ENCODE measurements at places on chromosomes 2 and 18.

DNA sequence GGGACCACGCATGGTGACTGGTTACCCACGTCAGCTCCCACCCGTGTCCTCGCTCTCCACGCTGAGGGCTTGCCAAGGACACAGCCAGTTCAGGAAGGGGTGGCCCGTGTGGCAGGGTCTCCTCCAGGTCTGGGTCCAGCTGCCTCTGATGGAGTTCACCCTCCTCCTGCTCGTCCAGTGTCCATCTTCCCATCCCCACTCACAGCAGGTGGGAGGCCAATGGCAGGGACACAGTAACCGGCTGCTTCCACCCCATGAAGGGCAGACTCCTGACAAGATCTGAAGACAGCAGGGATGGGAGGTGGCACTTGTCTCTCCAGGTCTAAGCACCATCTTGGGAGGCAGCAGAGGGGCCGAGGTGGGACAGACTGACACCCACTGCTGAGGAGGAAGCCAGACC is 106.4 kb downstream of the NDUFA10 start:
- no peak for DNase-seq

DNA sequence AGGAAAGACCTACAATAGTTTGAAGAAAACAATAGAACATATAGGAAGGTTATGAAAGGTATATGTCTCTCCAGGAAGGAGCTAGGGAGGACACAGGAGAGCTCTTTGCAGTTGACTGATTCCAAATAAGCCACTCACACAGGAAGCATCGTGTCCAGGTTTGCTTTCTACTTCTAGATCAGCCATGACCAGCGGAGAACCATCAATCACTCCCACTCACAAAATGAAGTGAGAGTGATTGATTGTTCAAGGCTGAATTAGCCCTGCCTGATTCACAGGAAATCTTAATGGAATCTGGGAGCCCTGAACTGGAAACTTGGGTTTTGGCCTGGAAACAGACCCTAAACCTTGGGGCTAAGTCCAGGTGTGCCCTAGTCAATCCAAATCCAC is 1292.2 kb upstream of the ZEB2 start:
- no peak for DNase-seq

DNA sequence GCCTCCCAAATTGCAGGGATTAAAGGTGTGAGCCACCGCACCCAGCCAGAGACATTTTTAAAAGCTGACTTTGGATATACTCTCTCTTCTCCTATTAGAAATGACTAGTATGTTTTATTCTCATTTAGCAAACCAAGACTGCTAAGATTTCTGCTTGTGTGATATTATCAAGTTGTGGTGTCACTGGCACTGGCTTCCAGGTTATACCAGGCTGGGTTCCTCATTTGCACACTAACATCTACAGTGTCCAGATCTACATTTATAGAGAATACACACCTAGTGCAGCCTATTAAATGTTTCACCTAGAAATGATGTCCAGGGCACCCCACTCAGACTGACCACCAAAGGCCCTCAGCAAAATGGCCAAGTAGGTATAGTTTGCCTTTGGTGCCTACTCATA is 265.3 kb upstream of the STON1 start:
- DNase-seq, result no peak

GRCh38 chr2:179237209-179237946 is 27.3 kb downstream of the SESTD1 start:
- no peak for DNase-seq

DNA sequence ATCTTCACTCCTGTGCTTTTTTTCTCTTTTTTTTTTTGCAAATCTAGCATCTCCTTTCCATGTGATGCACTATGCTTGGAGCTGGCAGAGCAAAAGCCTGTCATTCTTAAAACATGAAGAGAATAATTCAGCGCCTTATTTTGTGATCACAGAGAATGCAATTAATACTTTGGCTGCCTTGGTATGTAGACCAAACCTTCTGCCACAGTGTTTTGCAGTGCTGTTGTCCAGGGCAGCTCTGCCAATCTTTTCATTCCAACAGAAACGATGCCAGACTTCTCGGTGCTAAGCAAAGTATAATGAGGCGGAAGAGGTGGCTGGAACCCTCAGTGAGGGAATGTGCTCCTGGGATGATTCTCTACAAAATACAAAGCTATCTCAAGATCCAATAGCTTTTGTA is 25.6 kb downstream of the BCL2 start:
- DNase-seq, result no peak

Data from cortex of kidney (tissue), 1 donor.